ENCODE measurements at places on chromosomes 3 and 15. TPM values are rescaled to one million over a fixed set of nuclear protein-coding genes. Genes with fewer than 3 reads are reported as not detected.
A peak's percentile ranks its signal among the peaks of the same experiment; 100 is the strongest.

Gene IQCF5
- not detected for total RNA-seq

DNA sequence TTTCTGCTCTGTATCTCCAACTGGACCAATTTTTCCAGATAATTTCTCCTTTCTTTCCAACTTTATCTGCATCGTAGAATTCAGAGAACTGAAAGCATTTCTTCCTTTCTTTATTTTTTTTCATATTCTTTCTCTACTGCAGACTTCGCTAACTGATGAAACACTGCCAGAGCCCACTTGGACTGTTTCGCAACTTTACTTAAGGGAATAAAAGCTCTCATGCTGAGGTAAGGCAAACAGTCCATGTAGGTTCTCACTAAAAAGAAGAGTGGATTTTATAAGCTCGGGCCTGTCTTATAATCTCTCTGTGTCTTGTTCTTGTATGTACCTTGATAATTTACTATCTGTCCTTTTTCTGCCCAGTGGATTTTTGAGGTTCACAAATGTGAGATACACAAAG, 163.5 kb downstream of the CNTN4 start:
- no peaks in the 10 kb centered on the region for H3K36me3 ChIP-seq
- no peaks in the 10 kb centered on the region for H3K27me3 ChIP-seq
- no peak overlapping the region for H3K27ac ChIP-seq

GRCh38 chr15:31262901-31263671, 63.5 kb upstream of the KLF13 start:
- H3K36me3 ChIP-seq, result no peaks in the 10 kb centered on the region
- H3K27ac ChIP-seq, result peak overlapping the region; percentile 37

DNA sequence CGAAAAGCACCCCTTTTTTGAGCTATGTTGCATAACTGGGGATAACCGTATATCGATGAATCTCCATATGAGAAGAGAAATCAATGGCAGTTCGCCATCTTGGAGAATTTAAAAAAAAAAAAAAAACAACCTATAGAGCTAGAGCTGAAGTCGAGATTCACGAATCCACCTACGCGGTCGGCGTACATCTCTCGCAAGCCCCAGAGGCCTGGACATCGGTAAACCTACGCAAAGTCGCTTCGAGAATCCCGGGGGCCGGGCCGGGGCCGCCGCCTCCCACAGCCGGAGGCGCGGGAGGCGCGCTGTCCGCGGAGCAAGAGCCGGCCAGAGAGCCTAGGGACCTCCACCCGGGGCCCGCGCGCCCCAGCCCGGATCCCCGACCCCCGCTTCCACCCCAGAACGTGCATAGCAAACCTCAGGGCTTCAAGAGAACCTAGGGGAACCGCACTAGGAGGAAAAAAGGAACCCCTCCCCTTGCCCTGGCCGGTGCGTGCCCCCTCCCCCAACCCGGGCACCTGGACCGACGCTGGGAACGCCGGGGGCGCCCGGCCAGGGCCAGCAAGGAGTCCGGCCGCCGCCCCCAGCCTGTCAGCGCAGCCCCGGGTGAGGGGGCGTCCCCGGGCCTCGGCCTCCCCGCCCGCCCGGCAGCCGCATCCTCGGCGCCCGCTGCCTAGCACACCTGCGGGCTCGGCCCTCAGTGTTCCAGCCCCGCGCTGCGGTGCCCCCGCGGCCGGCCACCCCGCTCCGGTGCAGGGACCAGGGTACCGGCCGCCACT, 567 bp downstream of the PFN2 start:
- H3K27me3 ChIP-seq, result no peaks in the 10 kb centered on the region
- no peaks in the 10 kb centered on the region for H3K36me3 ChIP-seq
- H3K4me1 ChIP-seq, result peaks cover 39% of the 10 kb centered on the region
- H3K27ac ChIP-seq, result peak overlapping the region; percentile 96
- peak overlapping the region; percentile 93 for H3K4me3 ChIP-seq
